Activated T-cell treated with anti-CD3 and anti-CD28 coated beads for 4 hours (primary cell): ENCODE measurements at places on chromosomes 5 and 9.

GRCh38 chr5:34001241-34001841 lies 6.5 kb downstream of the AMACR start:
- DNase-seq: no peak

DNA sequence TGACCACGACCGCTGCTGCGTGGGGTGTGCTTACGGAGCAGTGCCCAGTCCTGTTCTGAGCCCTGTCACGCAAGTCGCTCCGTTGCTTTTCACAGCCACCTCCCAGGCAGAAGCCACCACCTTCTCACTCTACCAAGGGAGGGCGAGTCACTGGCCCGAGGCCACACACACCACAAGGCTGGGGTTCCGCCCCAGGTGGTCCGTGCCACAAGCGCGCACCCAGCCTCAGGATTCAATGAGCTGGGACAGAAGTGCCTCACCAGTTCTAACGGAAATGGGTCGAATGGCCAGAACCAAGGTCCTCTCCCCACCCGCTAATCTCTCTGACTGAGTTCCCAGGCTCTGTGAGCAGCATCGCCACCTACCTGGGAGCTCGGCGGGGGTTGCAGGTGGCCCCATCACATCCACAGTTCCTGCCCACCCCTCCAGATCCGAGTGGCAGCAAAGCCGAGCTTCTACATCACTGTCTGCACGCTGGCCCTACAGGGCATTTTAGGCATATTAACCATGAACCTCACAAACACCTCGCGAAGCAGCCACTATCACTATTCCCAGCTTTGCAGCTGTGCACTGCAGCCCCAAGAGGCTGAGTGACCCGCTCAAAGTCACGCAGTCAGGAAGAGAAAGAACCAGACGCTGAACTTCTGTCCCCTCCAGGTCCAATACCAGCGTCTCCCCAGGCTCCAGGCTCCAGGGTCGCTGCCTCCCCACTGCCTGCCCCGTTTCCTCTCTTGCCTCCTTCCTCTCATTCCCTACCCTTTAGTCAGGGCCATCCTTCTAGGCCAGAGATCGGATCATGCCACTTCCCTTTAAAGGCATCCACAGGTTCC lies 92.1 kb upstream of the PHYKPL start:
- no peak for DNase-seq

GRCh38 chr5:150502106-150502505 lies 5.8 kb upstream of the NDST1 start:
- no peak for DNase-seq

GRCh38 chr9:109717342-109717741 lies 62.7 kb upstream of the PALM2AKAP2 start:
- DNase-seq: no peak

GRCh38 chr5:180670586-180671359 lies 21.4 kb upstream of the FLT4 start:
- peak; percentile 33 for DNase-seq

GRCh38 chr9:133956520-133957076 lies 35.5 kb downstream of the VAV2 start:
- no peak for DNase-seq

DNA sequence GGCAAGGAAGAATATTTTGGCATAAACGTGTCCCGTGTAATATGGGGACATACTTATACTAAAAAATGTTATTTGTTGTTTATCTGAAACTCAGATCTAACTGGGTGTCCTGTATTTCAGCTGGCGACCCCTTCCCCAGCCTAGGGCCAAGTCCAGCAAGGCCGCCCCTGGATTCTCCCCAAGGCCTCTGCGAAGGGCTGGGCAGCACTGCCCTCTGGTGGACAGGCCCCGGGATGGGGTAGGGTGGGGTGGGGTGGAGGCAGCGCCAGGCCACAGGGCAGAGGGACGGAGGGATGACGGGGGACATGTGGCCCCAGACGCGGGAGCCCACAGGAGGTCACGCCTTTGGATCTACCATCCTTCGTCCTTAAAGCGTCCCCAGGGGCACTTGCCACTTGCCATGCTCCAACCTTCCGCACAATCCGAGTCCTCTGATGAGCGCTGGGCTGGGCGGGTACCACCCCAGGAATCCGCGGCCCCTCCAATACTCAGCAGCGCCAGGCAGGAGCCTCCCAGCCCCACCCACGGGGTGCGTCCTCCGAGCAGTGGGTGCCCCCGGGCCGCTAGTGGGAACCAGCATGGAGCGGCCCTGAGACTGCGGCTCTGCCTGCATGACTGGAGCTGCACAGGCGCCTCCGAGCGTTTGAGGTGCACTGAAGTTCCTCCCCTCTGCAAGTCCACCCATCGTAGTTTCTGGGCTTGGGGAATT lies 7.1 kb upstream of the AGPAT2 start:
- no peak for DNase-seq

DNA sequence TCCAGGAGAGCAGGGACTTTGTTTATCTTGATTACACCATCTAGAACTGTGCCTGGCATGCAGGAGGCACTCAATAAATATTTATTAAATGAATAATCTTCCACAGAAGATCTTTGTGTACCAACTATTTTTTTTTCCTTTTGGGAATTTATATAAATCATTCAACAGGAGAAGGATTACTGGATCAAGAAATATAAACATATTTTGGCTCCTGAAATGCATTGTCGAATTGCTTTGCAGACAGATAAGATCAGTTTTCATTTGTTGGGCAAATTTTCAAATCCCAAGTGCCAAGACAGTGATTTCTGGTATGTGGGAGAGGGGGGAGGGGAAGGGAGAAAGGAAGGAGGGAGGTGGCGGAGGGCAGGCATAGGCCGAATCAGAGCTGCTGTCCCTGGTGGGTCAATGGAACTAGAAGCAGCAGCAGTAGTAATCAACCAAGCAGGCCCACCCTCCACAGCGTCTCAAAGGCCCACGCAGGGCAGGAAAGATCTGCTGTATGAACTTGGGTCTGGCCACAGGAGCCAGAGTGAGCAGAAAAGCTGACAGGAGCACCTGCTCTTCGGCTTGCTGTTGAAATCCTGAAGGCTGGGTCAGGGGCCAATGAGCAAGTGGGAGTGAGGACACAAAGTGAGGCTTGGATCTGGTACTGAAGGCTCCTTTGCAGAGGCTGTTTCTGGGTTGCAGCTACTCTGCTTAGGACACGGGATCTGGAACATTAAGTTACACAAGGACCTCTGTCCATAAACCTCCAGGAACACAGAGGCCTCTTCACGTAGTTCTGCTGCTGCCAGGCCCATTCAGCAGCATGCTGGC lies 15.8 kb upstream of the TRAF1 start:
- no peak for DNase-seq

GRCh38 chr5:109927639-109928038 lies 237.9 kb downstream of the MAN2A1 start:
- DNase-seq: no peak

- DNase-seq: no peak
Measured at GRCh38 chr5:52778781-52779180, 8.9 kb upstream of the ITGA1 start.

- DNase-seq: no peak
Measured at GRCh38 chr5:57033103-57033502, 81.2 kb upstream of the MIER3 start.

DNA sequence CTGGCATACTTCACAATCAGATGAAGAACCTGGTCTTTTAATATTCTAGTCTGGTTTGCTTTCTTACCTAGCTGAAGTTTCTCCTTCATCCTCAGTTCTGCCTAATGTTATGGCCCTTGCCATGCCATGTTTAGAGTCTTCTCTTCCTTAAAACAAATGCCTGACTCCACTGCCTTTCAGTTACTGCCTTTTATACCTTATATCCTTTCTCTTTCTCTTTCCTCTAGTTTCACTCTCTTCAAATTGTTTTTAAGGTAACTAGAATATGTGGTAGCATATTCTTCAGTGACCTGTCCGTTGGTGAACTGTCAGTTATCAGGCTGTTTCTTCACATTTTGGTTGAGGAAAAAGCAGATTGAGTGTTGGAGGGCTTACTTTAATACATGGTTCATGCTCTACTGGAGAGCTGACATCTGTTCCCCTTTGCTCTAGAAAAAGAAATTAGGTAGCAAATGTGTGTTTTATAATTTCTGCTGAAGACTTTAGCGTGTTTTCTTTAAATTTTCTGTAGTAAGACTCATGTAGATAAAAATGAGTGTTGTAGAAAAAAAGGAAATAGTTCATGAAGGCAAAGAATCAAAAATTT lies 103.8 kb downstream of the DMXL1 start:
- DNase-seq: no peak

- DNase-seq: no peak
Measured at GRCh38 chr5:155926031-155926430, 400.9 kb upstream of the SGCD start.

- DNase-seq: no peak
Measured at GRCh38 chr9:100350188-100350587, 2.6 kb downstream of the TEX10 start.

DNA sequence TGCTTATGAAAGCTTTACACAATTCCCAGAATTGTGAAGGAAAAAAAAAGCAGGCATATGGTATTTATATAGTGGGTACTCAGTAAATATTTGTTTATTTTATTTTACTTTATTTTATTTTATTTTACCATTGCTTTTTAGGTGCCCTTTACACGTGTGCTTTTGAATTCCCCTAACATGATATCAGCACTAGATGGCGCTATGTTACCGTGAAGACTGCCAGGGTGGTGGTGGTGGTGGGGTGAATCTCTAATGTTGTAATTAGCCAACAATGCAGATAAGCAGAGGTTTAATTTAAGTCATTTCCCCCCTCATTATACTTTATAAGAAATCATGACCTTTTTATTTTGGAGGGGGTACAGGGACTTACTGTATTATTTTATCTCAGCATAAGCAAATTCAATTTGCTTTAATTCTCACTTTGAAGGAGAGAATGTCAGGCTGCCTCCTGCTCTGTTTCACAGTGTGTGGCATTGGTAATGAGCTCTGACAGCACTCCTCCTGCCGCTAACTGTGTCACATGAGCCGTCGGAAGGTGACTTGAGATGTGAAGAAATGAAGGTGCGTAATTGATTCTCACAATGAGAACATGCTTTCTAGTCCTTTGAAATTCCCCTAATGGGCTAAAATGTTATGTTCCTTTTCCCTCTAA lies 165.6 kb downstream of the YTHDC2 start:
- no peak for DNase-seq

DNA sequence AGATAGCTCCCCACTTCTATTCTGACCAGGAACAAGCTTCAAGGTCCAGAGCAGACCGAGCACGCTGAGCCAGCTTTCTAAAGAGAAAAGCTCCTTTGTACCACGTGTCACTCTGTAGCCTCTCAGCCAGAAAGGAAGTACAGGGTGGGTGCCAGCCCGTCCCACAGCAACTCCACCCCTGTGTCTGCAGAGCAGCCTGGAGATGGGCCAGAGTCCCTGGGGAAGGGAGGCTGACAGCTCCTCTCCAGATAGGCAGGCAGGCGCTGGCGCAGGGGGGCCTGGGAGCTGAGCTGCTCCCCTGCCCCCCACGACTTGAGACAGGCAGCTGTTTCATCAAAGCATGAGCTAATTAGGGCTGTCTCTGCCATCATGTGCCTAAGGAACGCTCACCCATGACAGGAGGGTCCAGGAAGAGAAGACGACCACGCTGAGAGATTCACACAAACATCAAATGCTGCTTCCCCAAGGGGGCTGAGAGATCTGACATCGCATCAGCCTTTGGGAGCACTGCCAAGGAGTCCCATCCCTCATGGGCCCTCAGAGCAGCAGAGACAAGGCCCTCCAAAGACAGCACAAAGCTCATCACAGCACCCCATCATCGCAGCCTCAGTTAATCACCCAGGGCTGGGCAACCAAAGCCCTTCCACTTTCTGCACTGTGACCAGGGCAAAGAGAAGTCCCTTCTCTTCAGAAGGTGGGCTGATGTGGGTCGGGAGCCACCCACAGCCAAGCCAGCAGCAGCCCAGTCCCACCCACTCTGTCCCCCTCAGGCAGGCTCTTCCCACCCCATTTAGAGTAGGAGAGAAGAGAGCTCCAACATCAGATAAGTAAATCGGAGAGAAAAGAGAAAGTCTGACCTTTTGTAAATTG lies 78.5 kb upstream of the LRRTM2 start:
- no peak for DNase-seq

- DNase-seq: no peak
Measured at GRCh38 chr9:112262577-112262976, 70.8 kb downstream of the PTBP3 start.

DNA sequence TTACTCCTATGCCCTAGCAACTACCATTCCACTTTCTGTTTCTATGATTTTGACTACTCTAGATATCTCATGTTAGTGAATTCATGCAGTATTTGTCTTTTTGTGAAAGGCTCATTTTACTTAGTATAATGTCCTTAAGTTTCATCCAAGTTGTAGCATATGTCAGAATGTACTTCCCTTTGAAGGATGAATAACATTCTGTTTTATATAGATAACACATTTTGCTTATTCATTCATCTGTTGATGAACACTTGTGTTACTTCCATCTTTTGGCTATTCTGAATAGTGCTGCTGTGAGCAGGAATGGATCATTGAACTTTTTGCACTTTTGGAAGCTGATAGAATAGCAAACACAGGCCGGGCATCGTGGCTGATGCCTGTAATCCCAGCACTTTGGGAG lies 140.2 kb upstream of the MYO10 start:
- DNase-seq: no peak
